Spleen (tissue), 13 donors: ENCODE measurements at places on chromosomes 12 and 14. TPM values are rescaled to one million over a fixed set of nuclear protein-coding genes. Genes with fewer than 3 reads are reported as not detected.

The ADAM20 gene
- 1.7 TPM for total RNA-seq

DNA sequence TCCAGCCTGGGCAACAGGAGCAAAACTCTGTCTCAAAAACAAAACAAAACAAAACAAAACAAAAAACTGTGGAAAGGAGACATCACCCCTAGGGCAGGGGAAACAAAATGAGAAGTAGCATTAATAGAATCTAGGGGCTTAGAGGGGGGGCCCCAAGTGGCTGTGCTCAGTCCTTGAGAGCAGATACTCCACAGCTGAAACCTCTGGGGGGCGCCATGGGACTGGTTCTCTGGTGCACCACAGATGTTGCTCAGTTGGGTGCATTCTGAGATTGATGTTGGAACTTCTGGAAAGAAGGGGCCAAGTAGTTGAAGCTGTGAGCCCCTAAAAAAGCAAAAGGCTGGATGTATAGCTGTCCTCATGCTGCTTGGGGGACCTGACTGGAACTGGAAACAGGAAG is 11.8 kb upstream of the SYNE2 start:
- H3K36me3 ChIP-seq = no peaks in the 10 kb centered on the region
- peak; percentile 77 for DNase-seq
- no peak overlapping the region for H3K27ac ChIP-seq
- H3K4me1 ChIP-seq = no peaks in the 10 kb centered on the region

DNA sequence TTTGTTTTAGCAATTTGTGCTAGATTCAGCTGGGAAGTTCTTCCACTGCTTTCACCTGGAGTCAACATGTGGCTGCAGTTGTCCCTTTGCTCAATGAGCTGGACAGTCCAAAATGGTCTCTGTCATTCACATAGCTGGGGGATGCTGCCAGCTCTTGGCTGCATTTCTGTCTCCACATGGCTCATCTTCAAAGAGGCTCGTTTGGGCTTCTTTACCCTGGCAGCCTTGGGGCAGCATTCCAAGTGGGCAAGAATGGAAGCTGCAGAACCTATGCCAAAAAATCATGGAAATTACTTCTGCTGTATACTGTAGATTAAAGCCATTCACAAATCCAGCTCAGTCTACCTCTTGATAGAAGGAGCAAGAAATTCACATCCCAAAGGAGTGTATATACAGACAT is 199.1 kb downstream of the SLC5A8 start:
- H3K27ac ChIP-seq = no peak overlapping the region
- no peaks in the 10 kb centered on the region for H3K27me3 ChIP-seq
- no peaks in the 10 kb centered on the region for H3K4me1 ChIP-seq

GRCh38 chr14:78576437-78577166 is 406.4 kb downstream of the NRXN3 start:
- no peaks in the 10 kb centered on the region for H3K36me3 ChIP-seq
- no peak overlapping the region for H3K4me3 ChIP-seq
- no peak for DNase-seq
- H3K27me3 ChIP-seq = no peaks in the 10 kb centered on the region
- H3K4me1 ChIP-seq = no peaks in the 10 kb centered on the region

The APOF gene
- total RNA-seq = not detected

DNA sequence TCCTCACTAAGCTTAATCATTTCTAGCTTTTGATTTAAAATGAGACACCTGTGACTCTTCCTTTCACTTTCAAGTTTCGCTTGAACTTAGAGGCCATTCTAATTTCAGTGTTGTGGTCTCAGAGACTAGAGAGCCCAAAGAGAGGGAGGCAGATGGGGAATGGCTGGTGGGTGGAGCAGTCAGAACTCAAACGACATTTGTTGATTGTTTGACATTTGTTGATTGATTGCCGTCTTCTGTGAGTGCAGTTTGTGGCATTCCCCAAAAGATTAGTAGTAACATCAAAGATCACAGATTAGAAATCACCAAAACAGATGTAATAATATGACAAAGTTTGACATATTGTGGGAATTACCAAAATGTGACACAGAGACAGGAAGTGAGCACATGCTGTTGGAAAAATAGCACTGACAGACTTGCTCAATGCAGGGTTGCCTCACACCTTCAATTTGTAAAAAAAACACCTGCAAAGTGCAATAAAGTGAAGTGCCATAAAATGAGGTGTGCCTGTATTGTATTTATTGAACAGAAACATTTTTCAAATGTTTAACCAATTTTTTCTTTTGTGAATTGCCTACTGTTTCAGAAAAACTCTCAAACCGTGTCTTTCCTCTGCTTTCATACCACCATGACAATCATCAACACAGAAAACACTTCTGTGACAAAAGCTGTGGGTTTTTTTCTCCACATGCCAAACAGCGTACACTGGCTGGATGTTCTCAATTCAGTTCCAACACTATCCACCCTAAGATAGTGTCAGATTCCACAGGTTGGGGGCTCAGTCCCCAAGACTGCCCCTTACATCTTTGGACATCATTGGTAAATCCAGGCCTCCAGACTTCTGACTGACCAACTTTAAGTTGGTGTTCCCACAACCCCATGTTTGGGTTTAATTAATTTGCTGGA is 376.3 kb upstream of the RGS6 start:
- H3K27ac ChIP-seq = peak overlapping the region; percentile 90
- no peaks in the 10 kb centered on the region for H3K27me3 ChIP-seq
- DNase-seq = no peak

- no peak overlapping the region for H3K4me3 ChIP-seq
- H3K36me3 ChIP-seq = no peaks in the 10 kb centered on the region
- no peaks in the 10 kb centered on the region for H3K27me3 ChIP-seq
- no peak for DNase-seq
- no peak overlapping the region for H3K27ac ChIP-seq
- no peaks in the 10 kb centered on the region for H3K4me1 ChIP-seq
Measured at GRCh38 chr14:96688629-96689028, 108.6 kb upstream of the VRK1 start.

- H3K27ac ChIP-seq = no peak overlapping the region
- H3K27me3 ChIP-seq = no peaks in the 10 kb centered on the region
- no peak for DNase-seq
- H3K4me1 ChIP-seq = peaks cover 23% of the 10 kb centered on the region
- H3K4me3 ChIP-seq = no peak overlapping the region
Measured at GRCh38 chr14:76901171-76902055, 75.2 kb downstream of the LRRC74A start.

The STXBP6 gene
- 1.1 TPM for total RNA-seq

GRCh38 chr12:125187148-125187745 is 122.0 kb downstream of the AACS start:
- H3K36me3 ChIP-seq = no peaks in the 10 kb centered on the region
- H3K4me3 ChIP-seq = peak overlapping the region; percentile 63
- H3K4me1 ChIP-seq = peaks cover 13% of the 10 kb centered on the region
- no peak overlapping the region for H3K27ac ChIP-seq

The PARPBP gene
- 7.4 TPM for total RNA-seq

The CDKN3 gene
- 5.4 TPM for total RNA-seq

- no peaks in the 10 kb centered on the region for H3K36me3 ChIP-seq
- no peaks in the 10 kb centered on the region for H3K27me3 ChIP-seq
- H3K4me3 ChIP-seq = no peak overlapping the region
- no peak for DNase-seq
Measured at GRCh38 chr12:3700861-3701260, 52.0 kb downstream of the CRACR2A start.

- peak overlapping the region; percentile 72 for H3K27ac ChIP-seq
- no peaks in the 10 kb centered on the region for H3K36me3 ChIP-seq
- no peak overlapping the region for H3K4me3 ChIP-seq
- H3K27me3 ChIP-seq = no peaks in the 10 kb centered on the region
- H3K4me1 ChIP-seq = peaks cover 44% of the 10 kb centered on the region
Measured at GRCh38 chr12:124506145-124506831, 61.1 kb downstream of the NCOR2 start.

The RPL36AL gene
- 219 TPM for total RNA-seq

GRCh38 chr12:124720681-124721500 is 142.8 kb downstream of the SCARB1 start:
- H3K4me3 ChIP-seq = no peak overlapping the region
- H3K4me1 ChIP-seq = peaks cover 45% of the 10 kb centered on the region
- DNase-seq = no peak
- H3K27ac ChIP-seq = peak overlapping the region; percentile 65

- no peak overlapping the region for H3K4me3 ChIP-seq
- H3K36me3 ChIP-seq = peaks cover 4% of the 10 kb centered on the region
- H3K27ac ChIP-seq = no peak overlapping the region
- H3K4me1 ChIP-seq = peaks cover 15% of the 10 kb centered on the region
- peaks cover 10% of the 10 kb centered on the region for H3K27me3 ChIP-seq
Measured at GRCh38 chr12:559906-560455, 100.2 kb downstream of the B4GALNT3 start.

The BIN2 gene
- total RNA-seq = 109 TPM

The INHBC gene
- not detected for total RNA-seq

The IAPP gene
- not detected for total RNA-seq

GRCh38 chr14:80117876-80118275 is 93.4 kb downstream of the DIO2 start:
- DNase-seq = no peak
- no peaks in the 10 kb centered on the region for H3K4me1 ChIP-seq
- H3K27me3 ChIP-seq = no peaks in the 10 kb centered on the region
- no peak overlapping the region for H3K4me3 ChIP-seq

GRCh38 chr12:81722004-81722403 is 37.1 kb downstream of the PPFIA2 start:
- H3K4me1 ChIP-seq = no peaks in the 10 kb centered on the region
- H3K27ac ChIP-seq = no peak overlapping the region
- H3K27me3 ChIP-seq = no peaks in the 10 kb centered on the region
- DNase-seq = no peak
- H3K4me3 ChIP-seq = no peak overlapping the region

GRCh38 chr14:67994531-67994930 is 175.0 kb downstream of the RAD51B start:
- no peak for DNase-seq
- no peaks in the 10 kb centered on the region for H3K4me1 ChIP-seq
- H3K4me3 ChIP-seq = no peak overlapping the region
- H3K27ac ChIP-seq = no peak overlapping the region

DNA sequence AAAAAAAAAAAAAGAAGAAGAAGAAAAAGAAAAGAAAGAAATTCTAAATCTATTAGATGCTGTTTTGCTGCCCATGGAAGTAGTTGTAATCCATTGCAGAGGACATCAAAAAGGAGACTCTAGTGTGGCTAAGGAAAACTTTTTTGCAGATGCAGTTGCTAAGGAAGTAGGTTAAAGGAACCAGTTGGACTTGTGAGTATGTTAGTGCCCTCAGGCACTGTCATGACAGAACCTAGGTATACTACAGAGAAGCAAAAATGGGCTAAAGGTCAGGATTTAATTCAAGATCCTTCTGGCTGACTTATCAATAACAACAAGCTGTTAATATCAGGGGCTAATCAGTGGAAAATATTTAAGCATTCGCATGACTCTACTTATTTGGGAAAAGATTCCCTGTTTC is 1571.6 kb upstream of the FLRT2 start:
- H3K27ac ChIP-seq = no peak overlapping the region
- DNase-seq = no peak
- no peak overlapping the region for H3K4me3 ChIP-seq
- H3K27me3 ChIP-seq = no peaks in the 10 kb centered on the region

- no peak for DNase-seq
Measured at GRCh38 chr12:21718403-21718802, 56.1 kb downstream of the KCNJ8 start.

DNA sequence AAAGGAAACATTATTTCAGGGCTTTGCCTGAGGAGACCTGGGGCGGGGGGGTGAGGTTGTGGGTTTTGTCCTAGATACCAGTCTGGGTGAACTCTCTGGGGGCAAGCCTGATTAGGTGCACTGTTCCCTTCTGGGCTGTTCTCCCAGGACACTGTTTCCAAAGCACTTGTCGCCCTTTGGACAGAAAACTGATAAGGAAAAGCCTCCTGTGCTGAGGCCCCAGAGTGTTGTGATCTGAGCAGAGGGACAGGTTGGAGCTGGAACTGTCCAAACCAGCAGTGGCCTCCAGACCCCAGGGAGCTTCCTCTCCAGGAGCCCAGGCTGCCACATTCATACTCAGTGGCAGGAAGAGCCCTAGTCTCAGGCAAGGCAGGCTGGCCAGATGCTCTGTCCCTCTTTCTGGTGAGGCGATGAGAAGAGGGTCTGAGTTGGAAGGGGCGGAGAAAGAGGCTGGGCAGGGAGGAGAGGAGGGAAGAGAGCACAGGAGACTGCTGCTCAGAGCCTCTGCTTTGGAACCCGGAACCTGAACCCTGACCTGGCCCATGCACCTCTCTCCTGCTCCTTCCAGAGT is 1.9 kb downstream of the GALNT16 start:
- H3K27me3 ChIP-seq = peaks cover 84% of the 10 kb centered on the region
- peak overlapping the region; percentile 54 for H3K4me3 ChIP-seq
- H3K27ac ChIP-seq = no peak overlapping the region
- DNase-seq = no peak
- H3K4me1 ChIP-seq = peaks cover 6% of the 10 kb centered on the region
